ENCODE measurements at places on chromosomes 16 and 17.

- no peak for DNase-seq
These were observed 506.9 kb downstream of the RBFOX1 start for GRCh38 chr16:7839568-7839967.

- DNase-seq = no peak
These were observed 222.9 kb upstream of the ASIC2 start for GRCh38 chr17:33515974-33516373.

GRCh38 chr16:559411-560203, 587 bp upstream of the PRR35 start:
- DNase-seq = no peak

DNA sequence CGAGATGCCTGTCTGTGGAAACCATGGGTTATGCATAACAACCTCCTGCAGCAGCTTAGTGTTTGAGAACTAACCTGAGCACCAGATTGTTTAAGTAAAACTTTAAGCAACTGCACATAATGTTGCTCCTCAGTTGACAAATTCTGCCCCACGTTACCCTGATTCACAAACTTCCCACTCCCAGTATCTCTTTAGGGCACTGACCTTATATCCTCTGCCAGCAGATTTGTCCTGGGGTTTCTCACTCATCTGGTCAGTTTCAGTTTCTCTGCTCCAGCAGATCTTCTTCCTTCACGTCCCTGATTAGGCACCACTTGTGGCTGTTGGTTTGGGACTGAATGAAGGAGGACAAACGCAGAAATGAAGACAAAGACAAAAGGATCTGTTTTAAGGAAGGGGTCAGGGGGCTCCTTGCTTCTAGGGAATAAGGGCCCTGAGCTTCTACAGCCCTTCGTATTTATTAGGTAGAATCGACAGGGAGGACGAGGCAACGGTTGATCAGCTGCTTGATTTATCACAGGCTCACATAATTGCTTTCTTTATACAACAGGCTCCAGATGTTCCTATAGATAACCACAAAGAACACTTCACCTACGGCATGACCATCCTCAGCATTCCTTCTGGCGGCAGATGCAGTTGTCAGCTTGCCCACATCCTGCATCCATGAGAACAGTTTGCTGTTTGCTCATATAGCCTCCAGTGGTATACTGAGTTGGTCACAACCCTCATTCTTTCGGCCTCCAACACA, 13.5 kb upstream of the ZNF689 start:
- DNase-seq = no peak

DNA sequence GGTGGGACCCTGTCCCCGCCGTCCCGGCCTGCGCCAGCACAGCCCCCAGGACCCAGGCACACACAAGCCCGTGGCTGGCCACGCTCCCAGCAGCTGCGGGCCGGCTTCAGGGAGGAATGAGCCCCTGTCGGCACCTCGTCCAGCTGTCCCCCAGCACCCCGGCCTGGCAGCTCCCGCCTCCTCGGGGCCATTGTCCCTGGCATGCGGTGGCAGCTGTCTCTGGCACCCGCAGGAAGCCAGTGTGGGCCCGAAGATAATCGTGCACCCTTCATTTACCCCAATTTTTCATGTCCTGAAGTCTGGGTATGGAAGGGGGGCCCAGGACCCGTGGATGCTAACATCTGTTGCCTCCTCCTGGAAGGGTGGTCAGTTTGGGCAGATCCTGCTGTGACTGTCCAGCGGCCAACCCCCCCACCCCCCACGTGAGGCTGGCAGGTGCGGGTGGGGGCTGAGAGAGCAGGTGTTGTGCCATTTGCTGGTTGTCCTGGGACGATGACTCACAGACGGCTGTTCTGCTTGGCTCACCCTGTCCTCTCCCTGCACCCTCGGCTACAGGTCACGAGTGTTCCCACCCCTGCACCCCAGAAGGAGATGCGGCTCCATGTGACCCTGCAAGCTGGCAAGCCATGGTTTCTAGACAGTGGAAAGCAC, 4.0 kb upstream of the LMF1 start:
- no peak for DNase-seq

DNA sequence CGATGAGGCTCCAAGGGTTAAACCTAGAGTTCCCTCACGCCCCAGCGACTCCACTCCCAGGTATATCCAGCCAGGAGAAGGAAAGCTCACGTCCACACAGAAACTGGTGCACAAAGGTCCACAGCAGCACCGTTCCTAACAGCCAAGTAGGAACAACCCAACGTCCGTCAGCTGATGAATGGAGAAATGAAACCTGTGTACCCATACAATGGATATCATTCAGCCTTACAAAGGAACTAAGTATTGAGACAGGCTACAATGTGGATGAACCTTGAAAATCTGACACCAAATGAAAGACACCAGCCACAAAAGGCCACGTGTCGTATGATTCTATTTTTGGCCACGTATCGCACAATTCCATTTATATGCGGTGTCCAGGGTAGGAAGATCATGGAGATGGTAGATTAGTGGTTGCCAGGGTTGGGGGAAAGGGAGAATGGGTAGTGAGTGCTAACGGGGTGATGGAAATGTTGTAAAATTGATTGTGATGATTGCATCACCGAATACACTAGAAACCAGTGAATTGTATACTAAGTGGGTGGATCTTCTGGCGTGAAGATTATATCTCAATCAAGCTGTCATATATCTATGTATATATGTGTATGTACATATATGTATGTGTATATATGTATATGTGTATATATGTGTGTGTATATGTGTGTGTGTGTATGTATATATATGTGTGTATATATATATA, 30.1 kb downstream of the NLRC3 start:
- DNase-seq = no peak

DNA sequence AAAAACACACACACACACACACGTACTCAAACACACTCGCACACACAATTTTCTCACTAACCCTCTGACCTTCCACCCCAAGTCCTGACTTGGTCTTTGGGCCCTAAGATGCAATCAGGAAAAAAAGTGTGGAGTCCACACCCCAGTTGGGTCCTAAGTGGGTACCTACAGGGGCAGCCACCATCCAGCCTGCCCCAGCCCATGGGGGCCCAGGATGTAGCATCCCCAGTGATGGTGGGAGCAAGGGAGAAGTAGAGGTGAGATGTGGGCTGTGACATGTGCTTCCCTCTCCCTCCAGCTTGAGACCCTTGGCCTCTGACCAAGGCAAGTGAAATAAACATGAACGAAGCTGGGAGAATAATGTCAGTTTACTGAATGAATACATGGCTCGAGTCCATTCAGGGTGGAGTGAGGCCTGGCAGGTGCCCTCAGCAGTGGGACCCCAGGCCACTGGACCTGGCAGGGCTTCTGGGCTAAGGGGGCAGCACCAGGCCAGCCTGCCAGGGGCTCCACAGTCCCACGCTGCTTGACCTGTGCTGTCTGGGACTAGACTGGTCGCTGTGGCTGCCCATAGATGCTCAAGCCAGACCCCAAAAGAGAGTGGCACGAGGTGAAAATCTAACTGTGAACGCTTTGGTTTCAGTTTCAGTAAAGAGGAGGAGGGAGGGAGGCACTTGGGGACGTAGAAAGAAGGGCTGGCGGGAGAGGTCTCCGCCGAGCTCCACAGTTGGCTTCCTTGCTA, 73.7 kb downstream of the MRC2 start:
- DNase-seq = no peak
